Inflammatory macrophage (primary cell): ENCODE measurements at places on chromosomes 5 and 9.

DNA sequence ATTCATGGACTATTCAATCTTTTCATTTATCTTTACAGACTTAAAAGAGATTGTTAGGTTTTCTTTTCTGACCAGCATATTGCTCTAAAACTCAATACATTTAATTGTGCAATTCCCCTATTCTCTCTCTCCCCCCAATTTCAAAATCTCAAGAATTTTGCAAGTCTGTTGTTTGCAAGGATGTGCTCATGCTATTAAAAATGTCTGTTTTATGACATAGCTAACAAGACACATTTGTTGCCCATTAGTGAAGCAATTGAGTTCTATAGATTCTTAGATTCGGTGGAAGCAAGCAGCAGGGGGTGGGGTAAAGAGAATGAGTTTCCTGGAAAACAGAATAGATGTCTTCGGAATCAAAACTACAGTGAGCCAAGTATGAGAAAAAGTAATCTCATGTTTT lies 8.5 kb upstream of the CSNK1A1 start:
- peak; percentile 81 for DNase-seq

- DNase-seq = no peak
These were observed 1.6 kb upstream of the NFIL3 start for GRCh38 chr9:91425271-91425670.

DNA sequence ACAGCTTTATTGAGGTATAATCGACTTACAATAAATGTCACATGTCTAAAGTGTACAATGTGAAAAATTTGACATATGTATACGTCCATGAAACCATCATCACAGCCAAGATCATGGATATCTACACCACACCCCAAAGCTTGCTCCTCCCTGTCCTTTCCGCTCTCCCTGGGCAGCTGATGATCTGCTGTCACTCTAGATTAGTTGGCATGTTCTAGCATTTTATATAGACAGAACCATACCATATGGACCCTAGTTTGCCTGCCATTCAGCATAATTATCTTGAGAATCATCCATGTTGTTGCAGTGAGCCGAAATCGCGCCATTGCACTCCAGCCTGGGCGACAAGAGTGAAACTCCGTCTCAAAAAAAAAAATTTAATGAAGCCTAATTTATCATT lies 42.5 kb downstream of the ERGIC1 start:
- no peak for DNase-seq

- DNase-seq = no peak
These were observed 59.5 kb downstream of the TMEM174 start for GRCh38 chr5:73232266-73233041.

DNA sequence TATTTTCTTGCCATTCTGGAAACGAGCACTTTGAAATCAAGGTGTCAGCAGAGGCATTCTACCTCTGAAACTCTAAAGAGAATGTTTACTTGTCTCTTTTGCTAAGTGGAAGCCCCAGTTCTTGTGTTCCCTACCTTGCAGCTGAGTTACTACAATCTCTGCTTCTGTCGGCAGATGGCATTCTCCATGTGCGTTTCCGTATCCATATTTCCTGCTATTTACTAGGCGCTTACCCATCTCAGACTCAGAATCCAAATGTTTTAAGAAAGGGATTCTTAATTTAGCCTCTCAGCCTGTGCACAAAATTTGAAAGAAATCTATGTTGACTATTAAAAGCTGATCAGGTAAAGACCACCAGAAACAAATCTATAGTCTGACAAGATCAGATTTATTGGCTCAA lies 221.3 kb upstream of the FTMT start:
- DNase-seq = no peak

DNA sequence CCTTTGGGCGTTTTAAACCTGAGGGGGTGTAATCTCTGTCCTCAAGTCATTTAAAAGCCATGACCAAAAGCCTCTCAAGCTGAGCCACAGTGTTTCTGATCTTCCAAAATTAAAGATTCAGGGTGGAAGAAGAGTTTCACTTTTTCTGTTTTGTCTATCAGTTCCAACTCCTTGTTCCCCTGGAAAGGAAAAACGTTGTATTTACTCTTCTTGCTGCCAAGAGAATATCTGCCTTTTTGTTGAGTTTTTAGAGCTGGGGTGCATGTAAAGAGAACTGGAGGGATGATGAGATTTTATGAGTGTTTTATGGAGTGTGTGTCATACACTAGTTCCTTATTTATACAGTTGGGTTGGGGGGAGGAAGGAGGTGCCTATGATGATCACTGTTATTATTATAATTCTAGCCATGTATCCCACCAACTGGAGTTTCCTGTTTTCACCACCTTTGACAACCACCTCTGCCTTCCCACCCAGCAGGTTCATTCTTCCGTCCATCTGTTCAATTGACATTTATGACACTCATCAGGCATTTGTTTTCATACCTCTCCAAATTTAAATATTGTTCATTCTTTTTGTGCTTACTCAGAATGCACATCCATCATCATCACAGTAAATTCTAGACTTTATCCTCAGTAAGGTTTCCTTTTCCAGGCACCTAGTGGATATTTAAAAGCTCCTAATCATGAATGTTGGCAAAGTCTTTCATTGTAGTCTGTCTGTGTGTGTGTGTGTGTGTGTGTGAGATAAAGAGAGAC lies 97.9 kb upstream of the MPDZ start:
- DNase-seq = no peak

- no peak for DNase-seq
These were observed 40.3 kb downstream of the RGMB start for GRCh38 chr5:98813755-98814154.

DNA sequence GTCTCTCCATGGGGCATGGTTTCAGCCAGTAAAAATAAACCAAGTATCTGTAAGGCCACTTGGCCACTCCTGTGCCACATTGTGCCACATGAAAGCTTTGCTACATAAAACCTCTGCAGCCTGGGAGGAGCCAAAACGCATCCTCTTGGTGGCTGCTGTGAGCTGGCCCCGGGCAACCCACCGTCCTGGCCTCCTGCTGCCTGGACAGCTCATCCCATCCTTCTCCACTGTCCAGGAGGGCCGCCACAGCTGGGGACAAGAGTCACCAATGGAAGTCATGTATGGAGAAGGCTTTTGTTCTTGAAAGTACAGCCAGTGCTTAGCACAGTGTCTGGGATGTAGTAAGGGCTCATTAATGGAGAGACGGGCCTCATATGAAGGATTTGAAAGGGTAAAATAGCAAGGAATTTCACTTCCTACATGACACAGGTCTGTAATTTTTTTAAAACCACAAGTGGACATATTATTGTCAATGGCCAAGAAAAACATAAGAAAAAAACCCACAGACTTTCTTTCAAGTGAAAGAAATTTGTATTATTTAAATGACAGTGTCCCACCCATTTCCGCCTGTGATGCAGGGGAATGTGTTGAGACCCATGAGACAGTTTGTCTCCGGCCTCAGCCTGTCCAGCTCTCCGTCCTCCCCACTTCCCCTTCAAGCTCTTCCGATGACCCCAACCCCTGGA lies 6.6 kb downstream of the PTGES start:
- no peak for DNase-seq

- no peak for DNase-seq
These were observed 217.9 kb upstream of the KLF4 start for GRCh38 chr9:107707428-107707837.

DNA sequence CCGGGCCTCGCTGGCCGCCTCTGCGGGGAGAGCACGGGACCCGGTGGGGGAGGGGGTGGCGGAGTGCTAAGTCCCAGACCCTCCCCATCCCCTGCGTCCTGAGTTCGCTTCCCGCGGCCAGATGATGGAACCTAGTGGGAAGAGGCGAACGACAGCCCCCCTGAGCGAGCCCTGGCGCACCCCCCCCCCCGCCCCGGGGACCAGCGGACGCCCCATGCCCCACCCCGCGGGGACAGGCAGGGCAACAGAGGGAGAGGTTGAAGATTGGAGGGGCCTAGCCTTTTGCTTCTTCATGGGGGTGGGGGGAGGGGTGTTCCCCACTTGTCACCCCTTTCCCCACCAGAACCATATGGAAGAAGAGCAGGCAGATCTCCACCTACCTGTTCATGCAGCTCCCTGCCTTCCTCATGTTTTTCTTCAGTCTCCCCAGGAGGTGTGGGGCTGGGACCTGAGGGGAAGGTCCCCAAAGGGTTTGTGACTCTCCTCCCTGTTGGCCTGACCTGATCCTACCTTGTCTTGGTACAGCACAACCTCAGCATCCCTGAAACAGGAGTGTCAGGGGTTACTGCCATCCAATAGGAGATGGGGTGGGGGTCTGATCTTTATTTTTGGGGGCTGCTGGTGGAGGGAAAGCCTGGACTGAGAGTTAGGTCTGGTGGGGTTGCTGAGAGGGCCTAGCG lies 485 bp downstream of the FAM53C start:
- DNase-seq = no peak

DNA sequence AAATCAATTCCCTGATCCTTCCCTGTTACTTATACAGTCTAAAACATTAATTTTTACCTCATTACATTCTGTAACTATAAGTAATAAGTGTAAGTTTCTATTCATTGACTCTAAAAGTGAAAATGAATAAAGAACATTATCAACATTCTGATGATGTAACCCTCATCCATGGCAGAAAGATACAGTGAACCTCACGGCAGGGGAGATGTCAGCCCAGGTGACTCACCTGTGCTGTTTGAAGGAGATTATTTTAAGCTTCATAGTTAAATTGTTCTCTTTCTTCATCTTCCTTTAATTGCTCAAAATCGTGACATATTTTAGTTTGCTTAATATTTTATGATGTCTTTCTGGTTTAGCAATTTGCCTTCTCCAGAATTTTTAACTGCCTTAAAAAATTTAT lies 268.1 kb downstream of the FSTL4 start:
- no peak for DNase-seq

DNA sequence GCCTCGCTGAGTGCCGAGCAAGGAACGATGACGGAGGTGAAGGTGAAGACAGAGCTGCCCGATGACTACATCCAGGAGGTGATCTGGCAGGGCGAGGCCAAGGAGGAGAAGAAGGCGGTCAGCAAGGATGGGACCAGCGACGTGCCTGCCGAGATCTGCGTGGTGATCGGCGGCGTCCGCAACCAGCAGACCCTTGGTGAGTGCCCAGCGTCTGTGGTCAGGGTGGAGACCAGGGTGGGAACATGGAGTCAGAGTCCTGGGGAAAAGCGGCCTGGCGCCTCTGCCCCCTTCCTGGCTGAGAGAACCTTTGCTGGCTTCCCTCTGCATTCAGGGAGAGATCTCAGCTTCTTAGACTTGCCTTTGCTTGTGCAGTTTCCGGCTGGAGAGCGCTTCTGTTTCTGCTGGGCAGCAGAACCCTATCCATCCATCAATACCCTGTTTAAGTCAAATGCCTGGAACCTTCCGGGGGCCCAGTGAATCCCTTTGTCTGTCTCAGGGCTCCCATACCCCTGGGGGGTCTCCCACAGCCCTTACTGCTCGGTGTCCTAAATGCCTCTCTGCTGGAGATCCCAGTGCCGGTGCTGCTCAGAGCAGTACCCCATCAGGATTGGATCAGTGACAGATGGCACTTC lies 89.6 kb downstream of the AMBP start:
- DNase-seq = no peak

GRCh38 chr5:102036927-102037326 lies 259.2 kb downstream of the SLCO4C1 start:
- no peak for DNase-seq

DNA sequence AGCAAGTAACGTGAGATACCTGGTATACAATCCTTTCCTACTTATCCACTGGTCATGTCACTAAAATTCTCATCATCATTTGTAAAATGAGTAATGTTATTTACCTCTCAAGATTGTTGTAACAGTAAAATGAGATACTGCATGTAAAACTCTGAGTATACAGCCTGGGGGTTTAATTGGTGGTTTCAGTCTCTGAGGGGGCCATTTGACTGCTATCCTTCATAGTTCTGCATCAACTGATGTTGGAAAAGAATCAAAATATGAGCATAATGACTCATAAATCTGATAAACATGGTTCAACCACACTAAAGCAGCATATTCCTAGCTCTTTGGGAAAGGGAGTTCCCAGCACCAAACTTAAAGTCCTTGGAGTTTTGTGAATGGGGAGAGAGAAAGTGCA lies 181.0 kb upstream of the GHR start:
- no peak for DNase-seq

- no peak for DNase-seq
These were observed 8.7 kb upstream of the ST6GALNAC6 start for GRCh38 chr9:127907867-127908659.

DNA sequence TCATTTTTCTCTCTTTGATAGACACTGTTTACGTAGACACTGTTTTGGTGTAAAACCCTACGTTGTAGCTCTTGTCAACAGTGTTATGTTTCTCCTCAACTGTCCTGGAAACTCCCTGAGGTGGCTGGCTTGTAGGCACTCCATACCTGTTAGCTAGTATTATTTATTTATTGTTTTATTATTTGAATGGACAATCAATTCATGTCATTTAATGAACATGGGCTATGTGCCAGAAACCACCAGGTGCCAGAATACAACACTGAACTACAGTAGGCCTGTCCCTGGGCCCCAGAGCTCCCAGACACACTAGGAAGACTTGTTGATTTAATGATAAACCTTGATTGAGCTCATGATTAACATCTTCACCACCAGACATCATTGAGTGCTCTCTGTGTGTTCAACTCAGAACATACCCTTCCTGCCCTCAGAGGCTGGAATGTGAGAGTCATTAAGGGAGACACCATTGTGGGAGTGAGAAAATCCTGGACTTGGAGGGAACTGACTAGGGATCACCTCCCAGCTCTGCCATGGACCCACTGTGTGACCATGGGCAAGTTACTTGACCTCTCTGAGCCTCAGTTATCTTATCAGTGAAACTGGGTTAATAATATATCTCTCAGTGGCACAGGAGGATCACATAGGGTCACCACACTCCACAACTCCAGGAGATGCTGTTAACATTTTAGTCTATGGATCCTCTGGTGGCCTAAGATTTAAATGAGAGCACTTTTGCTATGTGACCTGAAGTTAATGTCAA lies 19.2 kb downstream of the IRF1 start:
- no peak for DNase-seq

DNA sequence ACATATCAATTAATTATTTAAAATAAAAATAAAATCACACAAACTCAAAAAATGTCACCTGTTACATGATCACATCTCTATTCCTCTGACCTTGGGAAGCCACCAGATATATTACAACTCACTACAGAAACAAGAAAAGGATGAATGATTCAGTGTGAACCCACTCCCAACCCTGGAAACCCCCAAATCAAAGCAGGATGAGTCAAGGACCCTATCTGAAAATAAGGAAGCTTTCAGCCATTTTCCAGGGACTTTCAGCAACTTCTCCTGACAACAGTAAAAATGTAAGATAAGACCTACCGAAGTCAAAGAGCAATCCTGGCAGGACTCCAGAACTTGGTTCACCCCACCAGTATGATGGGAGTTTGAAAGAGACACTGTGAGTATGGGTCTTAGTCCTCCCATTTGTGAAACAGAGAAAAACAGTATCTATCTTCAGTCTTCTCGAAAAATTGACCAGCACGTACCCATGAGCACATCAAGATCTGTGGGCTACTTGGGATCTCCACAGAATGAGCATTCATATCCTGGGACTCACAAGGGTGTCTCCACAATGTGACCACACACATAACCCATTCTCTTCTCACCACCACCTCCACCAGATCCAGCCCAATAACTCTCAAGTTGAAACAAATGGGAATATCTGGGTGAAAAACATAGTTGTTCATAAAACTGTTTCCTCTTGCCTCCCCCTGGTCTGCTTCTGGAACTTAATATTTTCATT lies 9.9 kb downstream of the NRG2 start:
- no peak for DNase-seq

GRCh38 chr5:97434021-97434420 lies 251.0 kb upstream of the RIOK2 start:
- DNase-seq = no peak
